ENCODE measurements at places on chromosomes 16 and 17. TPM values are rescaled to one million over a fixed set of nuclear protein-coding genes. Genes with fewer than 3 reads are reported as not detected.

DNA sequence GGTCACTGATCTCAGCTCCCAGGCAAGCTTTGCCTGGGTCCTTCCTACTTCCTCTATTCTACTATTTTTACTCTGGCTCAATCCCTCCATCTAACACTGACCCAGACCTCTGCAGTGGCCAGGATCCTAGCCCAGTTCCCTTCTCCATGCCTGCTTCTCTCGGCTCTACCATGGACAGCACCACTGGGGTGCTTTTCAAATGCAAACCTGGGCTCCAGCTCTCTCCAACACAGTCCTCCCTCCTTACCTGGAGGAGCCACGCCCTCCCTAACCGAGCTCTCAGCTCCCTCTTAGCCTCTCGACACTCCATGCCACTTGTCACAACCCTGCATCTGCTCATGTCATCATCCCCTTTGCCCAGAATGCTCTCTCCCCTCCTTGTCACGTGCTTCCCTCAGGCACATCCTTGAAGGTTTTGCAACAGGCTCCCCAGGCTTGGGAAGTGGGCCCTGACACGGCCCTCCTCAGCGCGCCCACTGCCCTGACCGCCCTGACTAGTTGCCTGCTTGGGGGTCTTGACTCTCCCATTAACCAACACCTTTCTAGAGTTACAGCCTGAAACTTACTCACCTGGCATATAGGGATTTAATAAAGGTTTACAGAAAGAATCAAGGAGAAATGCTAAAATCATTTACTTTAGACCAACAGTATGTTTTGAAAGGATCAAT, 41.6 kb downstream of the MARF1 start:
- DNase-seq: no peak

DNA sequence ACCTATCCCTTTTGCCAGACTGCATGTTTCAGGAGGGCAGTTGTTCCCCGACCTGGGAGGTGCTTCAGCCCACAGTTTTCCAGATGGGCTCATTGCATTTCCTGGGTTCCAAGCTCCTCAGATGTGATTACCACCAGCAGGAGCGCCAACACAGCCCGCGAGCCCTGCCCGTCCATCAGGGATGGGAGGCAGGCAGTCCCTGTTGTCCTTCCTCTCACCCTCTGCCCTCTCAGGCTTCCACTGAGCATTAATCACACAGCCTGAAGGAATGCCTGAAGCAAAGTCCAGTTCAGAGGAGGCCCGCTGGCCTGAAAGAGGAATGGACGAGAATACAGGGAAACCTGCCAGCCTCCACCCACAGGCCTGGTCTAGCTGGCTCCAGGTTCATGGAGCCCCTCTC, 256.3 kb upstream of the SDK2 start:
- DNase-seq: no peak

GRCh38 chr16:67349172-67349571, 22.6 kb downstream of the LRRC36 start:
- no peak for DNase-seq

DNA sequence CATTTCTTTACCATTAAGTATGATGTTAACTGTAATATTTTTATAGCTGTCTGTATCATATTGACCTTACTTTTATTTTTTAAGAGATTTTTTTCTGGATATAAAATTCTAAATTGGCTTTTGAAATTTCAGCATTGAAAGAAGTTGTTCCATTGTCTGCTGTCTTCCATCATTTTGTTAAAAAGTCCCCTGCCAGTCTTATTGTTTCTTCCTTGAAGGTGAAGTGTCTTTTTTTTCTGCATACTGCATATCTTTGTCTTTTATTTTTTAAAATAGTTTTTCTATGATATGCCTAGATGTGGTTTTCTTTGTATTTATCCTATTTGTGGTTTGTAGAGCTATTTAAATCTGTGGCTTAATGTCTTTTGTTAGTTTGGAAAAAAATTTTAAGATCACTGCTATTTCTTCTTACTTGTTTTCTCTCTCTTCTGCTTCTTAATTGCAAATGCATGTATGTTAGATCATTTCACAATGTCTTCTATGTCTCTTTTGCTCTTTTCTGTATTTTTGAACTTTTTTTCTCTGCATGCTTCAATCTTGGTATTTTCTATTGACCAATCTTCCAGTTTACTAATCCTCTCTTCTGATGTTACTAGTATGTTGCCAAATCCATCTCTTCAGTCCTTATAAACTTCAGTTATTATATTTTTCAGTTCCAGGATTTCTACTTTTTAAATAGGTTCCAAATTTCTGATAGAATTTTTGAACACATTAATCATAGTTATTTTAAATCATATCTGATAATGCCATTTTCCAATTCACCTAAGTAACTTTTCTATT, 20.2 kb downstream of the IL21R start:
- no peak for DNase-seq

GRCh38 chr16:85528528-85529387, 84.4 kb upstream of the GSE1 start:
- no peak for DNase-seq

DNA sequence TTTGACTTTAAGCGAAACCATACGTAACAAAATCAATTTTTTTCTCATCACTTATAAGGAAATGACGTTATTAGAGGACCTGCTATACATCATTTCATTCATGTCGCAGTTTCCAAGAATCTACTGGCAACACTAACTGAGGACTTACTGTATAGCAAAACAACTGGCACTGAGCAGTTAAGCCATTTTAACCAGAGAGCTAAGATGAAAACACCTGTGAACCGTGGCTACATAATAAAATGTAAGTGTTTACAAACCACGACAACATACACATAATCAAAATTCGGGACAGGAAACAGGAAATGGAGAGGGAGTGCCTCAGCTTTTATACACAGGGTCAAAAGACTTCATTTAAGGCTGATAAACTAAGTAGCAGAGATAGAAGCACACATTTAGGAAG, 29.5 kb downstream of the METTL16 start:
- DNase-seq: no peak

DNA sequence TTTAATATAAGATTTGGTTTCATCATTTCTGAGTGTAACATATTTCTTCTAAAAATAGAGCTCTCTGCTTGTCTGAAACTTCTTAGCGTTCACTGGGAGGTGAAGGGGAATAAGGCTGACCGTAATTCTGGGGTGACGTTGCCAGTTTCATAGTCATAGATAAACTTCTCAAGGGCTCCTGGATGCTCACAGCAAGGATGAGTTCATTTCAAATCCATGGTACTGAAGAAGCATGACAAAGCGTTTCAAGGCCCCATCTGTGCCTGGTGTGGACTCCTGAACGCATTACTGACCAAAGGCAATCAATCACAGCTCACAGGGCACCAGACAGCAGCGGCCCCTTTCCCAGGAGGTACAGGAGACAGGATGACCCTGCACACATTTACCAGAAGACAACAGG, 12.0 kb upstream of the EVPL start:
- no peak for DNase-seq

DNA sequence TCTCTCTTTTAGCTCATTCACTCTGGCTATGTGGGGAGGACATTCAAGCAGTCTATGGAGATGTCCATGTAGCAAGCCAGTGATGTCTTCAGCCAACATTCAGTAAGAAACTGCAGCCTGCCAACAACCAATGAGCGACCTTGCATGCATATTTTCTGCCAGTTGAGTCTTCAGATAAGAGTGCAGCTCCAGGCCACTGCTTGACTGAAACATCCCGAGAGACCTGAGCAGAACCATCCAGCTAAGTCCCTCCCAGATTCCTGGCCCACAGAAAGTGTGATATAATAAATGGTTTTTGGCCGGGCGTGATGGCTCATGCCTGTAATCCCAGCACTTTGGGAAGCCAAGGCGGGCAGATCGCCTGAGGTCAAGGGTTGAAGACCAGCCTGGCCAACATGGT, 10.5 kb upstream of the C17orf58 start:
- DNase-seq: no peak

- no peak for DNase-seq
Observed at GRCh38 chr17:56351675-56352074, 198.4 kb downstream of the ANKFN1 start.

DNA sequence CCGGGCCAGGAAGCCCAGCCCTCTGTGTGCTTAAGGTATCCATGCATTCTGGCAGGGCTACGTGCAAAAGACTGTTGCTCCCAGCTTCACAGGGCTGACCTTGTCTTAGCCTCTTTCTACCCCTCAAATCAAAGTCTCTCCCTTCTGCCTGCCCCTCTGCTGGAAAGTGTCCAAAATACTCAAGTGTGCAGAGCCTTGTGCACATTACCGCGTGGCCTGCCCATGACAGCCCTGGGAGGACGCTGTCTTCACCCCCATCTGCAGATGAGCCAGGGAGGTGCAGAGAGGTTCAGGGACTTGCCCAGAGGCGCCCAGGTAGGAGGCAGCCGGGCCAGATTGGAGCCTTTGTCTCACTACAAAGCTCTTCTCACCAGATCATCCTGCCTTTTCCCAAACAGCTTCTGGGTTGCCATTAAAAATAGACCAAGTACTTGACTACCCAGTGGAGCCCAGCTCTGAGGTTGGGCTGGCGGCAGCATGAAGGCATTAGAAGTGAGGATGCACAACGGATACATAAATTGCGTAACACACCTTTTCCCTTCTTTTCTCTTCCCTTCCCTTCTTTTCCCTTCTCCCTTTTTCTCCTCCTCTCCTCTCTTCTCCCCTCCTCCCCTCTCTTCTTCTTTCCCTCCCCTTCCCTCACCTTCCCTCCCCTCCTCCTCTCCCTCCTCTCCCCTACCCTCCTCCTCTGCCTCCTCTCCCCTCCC, 3.5 kb downstream of the CACNG4 start:
- no peak for DNase-seq

- no peak for DNase-seq
Observed at GRCh38 chr17:63500543-63501390, 22.4 kb upstream of the KCNH6 start.

GRCh38 chr17:13306310-13306962, 288.6 kb upstream of the ELAC2 start:
- DNase-seq: no peak

- no peak for DNase-seq
Observed at GRCh38 chr16:55125818-55126385, 195.2 kb downstream of the IRX5 start.

DNA sequence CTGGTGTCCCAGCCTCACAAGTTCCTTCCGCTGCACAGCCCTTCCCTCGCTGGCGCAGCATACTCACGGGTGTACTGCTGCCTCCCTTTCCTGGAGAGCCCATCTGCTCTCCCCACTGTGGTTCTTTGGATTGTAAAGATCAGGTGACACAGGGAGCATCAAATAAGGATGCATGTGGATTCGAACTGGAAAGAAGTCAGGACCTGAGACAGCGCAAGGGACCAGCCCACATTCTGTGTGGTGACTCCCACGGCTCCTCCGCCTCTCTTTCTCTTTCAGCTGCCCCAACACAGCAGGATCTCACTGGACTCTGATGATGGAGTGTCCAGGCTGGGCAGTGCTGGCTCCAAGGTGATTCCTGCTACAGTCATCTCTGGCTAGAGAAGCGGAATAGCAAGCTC, 8.1 kb downstream of the LDAF1 start:
- no peak for DNase-seq

DNA sequence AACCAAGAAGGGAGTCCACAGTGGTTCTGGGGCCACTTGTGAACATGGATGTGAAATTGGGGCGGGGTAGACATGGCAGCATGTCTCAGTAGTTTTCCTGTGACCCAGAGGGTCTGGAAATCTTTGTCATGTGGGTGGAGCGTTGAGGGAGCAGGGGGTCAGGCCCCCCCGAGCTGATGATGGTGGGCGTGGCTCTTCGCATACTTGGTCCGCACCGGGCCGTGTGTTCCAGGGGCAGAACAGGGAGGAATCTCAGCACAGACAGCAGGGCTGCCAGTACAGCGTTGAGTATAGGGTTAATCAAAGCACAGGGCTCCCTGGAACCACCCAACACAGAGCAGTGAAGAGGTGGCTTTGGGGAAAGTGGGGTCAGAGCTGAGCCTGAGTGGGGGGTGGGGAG, 267.5 kb downstream of the SEC14L1 start:
- DNase-seq: no peak

DNA sequence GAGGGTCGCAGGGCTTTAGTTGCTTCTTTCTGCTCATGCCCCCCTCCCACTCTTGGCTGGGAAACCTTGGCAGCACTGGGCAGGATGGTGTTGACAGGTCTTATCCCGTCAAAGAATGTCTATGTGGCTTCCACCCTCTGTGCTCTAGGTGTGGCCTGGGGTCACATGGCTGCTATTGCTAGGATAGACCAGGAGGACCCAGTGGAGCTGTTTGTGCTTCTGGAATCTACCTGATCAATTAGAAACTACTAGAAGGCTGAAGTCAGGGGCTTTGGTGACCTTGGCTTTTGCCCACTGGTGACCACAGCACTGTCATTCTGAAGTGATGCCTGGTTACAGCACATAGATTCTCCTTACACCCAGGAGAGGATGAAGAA, 105.8 kb downstream of the CMIP start:
- no peak for DNase-seq

DNA sequence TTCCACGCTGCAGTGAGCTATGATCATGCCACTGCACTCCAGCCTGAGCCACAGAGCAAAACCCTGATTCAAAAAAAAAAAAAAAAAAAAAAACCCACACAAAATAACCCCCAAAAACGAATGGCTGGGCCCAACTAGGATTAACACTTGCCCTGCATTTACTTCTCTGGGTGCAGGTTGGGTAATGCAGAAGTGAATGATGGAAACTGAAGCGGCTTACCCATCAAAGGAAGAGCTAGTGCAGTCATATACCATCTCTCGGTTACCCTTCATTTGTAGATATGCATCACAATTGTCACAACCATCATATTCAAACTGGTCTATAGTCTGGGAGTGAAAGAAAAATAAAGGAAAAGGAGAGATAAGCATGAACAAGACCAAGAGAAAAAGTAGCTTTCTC, 819 bp downstream of the SUPT4H1 start:
- no peak for DNase-seq

DNA sequence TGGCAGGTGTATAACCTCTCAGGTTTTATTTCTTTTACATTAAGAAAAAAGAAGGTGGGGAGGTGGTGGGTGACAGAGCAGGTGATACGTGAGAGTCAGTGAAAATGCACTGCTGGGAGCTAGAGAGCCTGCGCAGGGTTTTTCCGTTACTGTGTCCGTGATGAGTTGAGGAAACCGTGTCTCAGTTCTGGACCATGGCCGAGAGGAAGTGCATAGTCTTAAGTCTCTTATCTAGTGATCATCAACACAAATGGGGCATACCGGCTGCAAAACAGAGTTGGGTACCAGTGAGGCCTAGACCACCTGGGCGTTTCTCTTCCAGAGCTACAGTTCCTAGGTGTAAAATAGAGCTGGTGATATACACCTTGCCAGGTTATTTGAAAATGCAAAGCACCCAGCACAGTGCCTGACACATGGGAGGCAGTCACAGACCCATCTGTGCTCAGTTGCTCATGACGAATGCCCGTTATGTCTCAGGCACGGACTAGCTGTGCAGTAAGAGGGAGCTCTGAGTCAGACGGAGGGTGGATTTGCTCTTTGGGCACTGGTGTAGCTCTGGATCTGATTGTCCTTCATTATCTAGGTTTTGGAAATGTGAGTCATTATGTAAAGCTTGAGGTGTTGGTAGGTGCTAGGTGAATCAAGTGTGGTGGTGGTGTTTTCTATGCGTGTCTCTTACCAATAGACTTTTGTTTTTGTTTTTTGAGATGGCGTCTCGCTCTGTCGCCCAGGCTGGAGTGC, 60.9 kb downstream of the RPTOR start:
- no peak for DNase-seq

GRCh38 chr17:9434642-9435057, 141.0 kb downstream of the STX8 start:
- DNase-seq: peak; percentile 18

ZSWIM7 gene
- 22.4 TPM for total RNA-seq

OR1F1 gene
- not detected for total RNA-seq

PLEKHH3 gene
- total RNA-seq: 15.0 TPM

TBC1D3 gene
- total RNA-seq: not detected

P2RX1 gene
- 5.9 TPM for total RNA-seq

KRTAP3-1 gene
- total RNA-seq: not detected

ZNF771 gene
- total RNA-seq: 4.4 TPM

CACNG3 gene
- not detected for total RNA-seq

HEXD gene
- total RNA-seq: 32.0 TPM

Data from left colon (tissue), 2 donors.